Stimulated activated CD4-positive, alpha-beta T cell treated with anti-CD3 and anti-CD28 coated beads, Interleukin-2, amount 100 ng/mL, for 4 hours (primary cell): ENCODE measurements at places on chromosomes 12 and 14.
A peak's percentile ranks its signal among the peaks of the same experiment; 100 is the strongest.

DNA sequence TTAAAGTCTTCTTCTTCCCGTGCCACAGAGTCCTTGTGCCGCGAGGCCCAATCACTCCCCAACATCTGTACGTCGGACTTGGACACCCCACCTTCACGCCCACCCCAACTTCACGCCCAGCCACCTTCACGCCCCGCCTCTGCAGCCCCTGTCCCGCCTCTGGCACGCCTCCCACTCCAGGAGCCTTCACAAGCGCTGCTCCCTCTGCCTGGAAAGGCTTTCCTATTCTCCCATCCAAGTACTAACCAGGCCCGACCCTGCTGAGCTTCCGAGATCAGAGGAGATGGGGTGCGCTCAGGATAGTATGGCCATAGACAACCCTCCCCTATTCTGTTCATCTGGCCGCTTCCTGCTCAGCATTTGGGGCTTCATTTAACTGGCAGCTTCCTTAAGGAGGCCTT is 17.3 kb upstream of the EIF5 start:
- no peak for DNase-seq

DNA sequence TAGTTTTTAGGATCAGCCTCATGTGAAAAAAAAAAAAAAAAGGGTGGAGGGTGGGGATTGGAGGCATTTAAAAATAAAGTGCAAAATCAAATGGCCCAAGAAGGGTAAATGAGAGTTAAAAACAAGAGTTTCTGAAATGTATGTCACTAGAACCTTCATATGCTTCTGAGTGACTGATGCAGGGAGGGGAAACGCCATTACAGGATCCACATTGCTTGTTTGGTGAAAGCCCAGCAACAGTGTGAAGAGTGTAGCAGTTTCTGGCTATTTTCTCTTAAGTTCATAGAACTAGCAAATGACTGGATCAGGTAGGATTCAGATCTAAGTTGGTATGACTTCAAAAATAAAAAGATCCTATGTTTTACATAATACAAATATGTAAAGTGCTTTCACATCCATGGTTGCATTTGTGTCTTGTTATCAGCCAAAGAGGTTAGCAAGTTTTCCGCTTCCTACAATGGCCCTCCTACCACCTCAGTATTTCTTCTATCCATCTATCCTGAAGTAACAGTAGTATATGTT is 2.9 kb downstream of the CHPT1 start:
- DNase-seq = no peak

GRCh38 chr12:52434081-52434733 is at the start of gene KRT75:
TSS of gene KRT75 (minus strand) at chr12:52434371. CDS start at chr12:52434304, 67 bp downstream.
- DNase-seq = no peak

- DNase-seq = no peak
These were observed 28.4 kb upstream of the TDRD9 start for GRCh38 chr14:103899833-103900232.

GRCh38 chr12:71942703-71943102 is 4.1 kb downstream of the TPH2 start:
- no peak for DNase-seq

- no peak for DNase-seq
These were observed 450.4 kb downstream of the LRFN5 start for GRCh38 chr14:42057111-42057510.

GRCh38 chr14:77088219-77088618 is 9.8 kb upstream of the CIPC start:
- DNase-seq = no peak

DNA sequence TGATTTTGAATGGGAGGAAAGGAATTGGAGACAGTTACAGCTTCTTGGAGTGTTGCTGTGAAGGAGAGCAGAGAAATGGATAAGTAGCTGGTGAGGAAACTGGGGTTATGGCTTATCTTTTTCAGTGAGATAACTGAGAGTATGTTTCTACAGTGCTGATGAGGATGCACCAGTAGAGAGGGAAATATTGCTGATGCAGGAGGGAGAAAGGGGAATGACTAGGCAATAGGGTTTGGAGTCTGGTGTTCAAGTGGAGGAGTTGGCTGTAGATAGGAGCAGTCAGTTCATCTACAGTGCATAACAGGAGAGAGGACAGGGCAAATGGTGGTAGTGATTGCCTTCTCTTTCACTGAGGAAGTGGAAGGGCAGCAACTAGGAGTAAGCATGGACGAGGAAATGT is 33.0 kb downstream of the SPATS2 start:
- DNase-seq = no peak

GRCh38 chr14:99258876-99259726 is 12.9 kb downstream of the BCL11B start:
- no peak for DNase-seq

DNA sequence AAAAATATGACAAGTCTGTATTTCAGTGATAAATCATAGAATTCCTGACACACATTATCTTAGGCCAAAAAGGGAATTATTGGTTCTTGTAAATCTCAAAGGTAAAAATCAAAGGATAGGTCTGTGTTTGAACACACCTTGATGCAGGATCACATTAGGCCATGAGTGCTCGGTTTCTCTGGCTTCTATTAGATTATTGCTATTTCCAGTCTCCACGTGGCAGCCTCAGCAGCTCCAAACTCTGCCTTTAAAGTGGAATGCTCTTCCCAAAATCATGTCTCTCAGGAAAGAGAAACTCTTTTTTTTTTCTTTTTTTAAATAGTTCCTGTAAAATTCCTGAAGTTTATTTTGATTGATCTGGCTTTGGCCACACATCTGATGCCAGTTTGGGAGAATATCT is 105.6 kb upstream of the FRMD6 start:
- no peak for DNase-seq

DNA sequence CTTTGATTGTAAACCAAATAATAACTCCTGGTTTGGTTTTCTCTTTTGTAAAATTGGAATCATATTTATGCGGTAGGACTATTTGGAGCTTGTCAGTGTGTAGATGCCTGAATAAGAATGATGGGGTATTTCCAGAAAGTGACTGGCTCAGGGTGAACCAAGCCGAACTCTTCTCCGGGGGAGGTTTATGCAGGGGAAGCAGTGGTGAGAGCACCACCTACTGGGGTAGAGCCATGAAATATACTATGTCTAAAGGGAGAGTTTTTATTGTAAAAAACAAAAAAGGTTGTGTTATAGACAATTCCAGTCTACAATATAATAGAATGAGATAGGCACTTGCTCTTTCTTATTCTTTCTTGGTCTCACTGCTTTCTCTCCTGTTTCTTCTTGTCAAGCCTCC is 222.9 kb upstream of the SLC16A7 start:
- no peak for DNase-seq

- DNase-seq = no peak
These were observed 65.9 kb downstream of the WDR20 start for GRCh38 chr14:102205560-102205959.

- no peak for DNase-seq
These were observed 26.3 kb upstream of the CISTR start for GRCh38 chr12:53777936-53778644.

GRCh38 chr12:71452006-71452405 is 12.4 kb downstream of the LGR5 start:
- no peak for DNase-seq

- no peak for DNase-seq
These were observed 40.8 kb upstream of the SPTLC2 start for GRCh38 chr14:77657280-77657679.

GRCh38 chr14:69827560-69827959 is 30.5 kb upstream of the SLC10A1 start:
- no peak for DNase-seq

GRCh38 chr12:109488051-109488665 is 10.7 kb downstream of the UBE3B start:
- no peak for DNase-seq

DNA sequence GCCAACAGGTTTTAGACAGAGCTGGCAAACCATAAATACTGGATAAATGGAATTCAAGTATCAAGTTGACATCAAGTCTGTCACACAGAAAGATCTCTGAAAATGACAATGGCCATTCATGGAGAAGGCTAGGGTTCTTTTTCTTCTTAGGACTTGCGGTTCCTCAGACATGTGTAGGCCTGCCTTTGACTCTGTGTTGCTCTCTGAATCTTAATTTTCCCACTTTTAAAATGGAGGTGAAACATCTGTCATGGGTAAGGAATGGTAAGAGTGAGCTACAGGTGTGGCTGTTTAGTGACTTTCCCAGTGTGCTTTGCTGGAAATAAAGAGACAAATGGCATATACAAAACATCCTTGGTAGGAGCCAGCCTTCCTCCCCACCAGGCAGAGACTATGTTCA is 79.2 kb downstream of the PTCSC3 start:
- DNase-seq = no peak

- no peak for DNase-seq
These were observed 34.3 kb downstream of the KLRD1 start for GRCh38 chr12:10341892-10342509.

DNA sequence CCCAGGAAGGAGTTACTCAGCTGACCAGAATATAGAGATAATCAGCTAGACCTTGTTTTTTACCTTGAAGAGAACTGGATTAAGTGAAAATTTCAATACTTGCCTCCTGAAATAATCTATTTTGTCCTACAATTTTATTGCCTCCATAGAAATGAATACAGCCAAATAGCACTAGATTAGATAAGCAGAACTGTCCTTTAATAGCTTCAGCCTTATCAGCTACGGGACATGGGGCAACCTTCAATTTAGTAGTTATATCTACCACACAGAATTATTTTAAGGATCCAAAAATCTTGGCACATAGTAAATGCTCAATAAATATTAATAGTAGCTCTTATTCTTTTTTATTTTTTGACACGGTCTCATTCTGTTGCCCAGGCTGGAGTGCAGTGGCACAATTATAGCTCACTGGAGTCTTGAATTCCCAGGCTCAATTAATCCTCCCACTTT is 67.2 kb upstream of the PLEKHG3 start:
- no peak for DNase-seq

DNA sequence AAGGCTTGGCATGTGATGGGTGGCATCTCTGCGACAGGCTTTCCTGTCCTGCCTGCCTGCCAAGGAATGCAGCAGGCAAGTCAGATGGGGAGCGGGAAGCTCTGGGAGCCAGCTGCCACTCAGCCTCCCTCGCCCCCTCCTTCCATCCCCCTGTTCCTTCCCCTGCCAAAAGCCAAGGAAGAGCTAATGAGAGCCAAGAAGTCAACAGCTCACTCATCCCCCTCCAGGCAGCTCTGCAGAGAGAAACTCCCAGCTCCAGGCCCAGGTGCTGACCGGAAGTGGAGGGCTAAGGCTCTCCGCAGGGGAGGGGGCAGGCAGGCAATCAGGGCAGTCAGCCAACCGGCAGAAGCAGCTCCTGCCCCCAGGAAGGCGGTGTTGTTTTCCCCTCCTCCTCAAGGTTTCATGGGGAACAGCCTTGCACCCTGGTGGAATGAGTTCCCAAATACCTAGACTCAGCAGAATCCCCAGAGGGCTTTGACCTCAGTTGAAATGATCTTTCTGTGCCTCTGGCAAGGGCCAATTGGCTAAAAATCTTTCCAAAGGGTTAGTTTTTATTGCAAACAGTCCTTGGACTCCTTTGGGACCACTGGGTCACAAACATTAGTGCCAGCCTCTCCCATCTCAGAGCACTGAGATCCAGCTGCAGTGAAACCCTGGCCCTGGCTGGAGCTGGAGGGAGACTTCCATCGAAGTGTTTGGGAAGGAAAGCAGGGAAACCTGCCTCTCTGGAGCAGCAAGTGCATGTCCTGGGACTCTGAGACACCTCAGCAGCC is 349.1 kb downstream of the DPF3 start:
- no peak for DNase-seq

DNA sequence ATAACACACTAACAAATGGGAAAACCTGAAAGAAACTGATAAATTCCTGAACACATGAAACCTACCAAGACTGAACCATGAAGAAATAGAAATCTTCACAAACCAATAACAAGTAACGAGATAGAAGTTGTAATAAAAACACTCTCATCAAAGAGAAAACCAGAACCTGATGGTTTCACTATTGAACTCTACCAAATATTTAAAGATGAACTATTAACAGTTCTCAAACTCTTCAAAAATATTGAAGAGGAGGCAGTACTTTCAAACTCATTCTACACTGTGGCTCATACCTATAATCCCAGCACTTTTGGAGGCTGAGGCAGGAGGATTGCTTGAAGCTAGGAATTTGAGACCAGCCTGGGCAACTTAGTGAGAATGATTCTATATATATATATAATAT is 48.4 kb upstream of the TMTC2 start:
- no peak for DNase-seq

GRCh38 chr12:69330475-69331473 is 17.4 kb upstream of the LYZ start:
- peak; percentile 22 for DNase-seq

DNA sequence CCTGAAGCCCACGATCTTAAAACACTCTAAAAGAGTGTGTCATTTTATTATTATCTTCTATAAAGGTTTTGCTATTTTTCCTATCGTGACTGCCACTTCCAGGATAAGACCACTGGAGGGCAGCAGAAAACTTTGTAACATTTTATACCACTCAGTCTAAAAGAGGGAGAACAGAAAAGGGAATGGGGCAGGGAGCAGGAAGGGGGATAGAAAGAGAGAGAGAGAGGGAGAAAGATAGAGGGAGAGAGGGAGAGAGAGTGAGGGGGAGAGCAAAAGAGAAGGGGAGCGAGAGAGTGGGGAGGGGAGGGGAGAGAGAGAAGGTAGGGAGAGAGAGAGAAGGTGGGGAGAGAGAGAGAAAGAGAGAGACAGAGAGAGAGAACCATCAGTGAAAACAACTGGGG is 2.0 kb upstream of the ART4 start:
- peak; percentile 22 for DNase-seq

- no peak for DNase-seq
These were observed 158.2 kb upstream of the DIO3 start for GRCh38 chr14:101402936-101403660.

- no peak for DNase-seq
These were observed 286 bp downstream of the PPP4R3A start for GRCh38 chr14:91509878-91510170.

DNA sequence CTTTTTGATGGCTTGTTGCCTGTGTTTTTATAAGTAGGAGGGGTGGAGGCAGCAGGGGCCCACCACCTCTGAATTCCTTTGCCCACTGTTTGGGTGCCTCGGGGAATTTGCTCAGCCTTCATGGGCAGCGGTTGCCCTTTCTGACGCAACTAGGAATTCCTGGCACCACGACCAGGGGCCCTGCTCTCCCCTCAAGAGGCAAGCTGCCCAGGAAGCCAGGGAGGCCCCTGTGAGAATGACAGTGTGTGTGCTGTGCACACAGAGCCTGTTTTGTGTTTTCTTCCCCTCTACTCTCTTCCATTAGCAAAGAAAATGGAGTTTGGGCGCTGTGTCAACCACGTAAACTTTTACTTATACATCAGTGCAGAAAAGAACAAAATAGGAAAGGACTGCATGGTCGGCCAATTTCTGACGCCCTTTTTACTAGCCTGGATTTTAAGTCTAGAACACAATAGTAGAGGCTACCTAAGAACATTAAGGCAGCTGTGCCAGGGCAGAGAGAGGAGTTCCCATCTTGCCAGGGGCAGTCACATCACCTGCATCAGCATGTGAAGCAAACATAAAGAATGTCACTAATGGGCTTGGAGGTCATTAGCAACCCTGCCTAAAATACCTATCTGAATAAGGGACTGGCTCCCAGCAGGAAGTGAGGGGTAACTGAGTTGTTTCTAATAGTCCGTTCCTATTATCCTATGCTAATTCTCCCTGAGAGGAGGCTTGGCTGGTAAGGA is 17.9 kb upstream of the PTGR2 start:
- no peak for DNase-seq

GRCh38 chr12:6113691-6114475 is 10.6 kb downstream of the VWF start:
- no peak for DNase-seq

GRCh38 chr12:82040987-82041743 is 282.0 kb upstream of the PPFIA2 start:
- no peak for DNase-seq
